ENCODE measurements at places on chromosomes 12 and 14. TPM values are rescaled to one million over a fixed set of nuclear protein-coding genes. Genes with fewer than 3 reads are reported as not detected.

- H3K27me3 ChIP-seq = no peaks in the 10 kb centered on the region
- no peak for DNase-seq
- H3K27ac ChIP-seq = no peak overlapping the region
- no peaks in the 10 kb centered on the region for H3K4me1 ChIP-seq
These were observed 97.2 kb downstream of the ZC3H14 start for GRCh38 chr14:88660056-88660455.

DNA sequence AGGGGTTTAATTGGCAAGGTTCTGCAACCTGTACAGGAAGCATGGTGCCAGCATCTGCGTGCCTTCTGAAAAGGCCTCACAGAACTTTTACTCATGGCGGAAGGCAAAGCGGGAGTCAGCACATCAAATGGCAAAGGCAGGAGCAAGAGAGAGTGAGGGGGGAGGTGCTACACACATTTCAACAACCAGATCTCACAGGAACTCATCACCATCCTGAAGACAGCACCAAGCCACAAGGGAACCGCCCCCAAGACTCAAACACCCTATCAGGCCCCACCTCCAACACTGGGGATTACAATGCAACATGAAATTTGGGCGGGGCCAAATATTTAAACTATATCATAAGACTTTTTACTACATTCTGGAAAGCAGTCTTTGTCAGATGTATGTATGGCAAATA lies 38.0 kb upstream of the FKBP4 start:
- DNase-seq = no peak
- no peaks in the 10 kb centered on the region for H3K36me3 ChIP-seq
- H3K27ac ChIP-seq = no peak overlapping the region
- H3K4me3 ChIP-seq = no peak overlapping the region

DNA sequence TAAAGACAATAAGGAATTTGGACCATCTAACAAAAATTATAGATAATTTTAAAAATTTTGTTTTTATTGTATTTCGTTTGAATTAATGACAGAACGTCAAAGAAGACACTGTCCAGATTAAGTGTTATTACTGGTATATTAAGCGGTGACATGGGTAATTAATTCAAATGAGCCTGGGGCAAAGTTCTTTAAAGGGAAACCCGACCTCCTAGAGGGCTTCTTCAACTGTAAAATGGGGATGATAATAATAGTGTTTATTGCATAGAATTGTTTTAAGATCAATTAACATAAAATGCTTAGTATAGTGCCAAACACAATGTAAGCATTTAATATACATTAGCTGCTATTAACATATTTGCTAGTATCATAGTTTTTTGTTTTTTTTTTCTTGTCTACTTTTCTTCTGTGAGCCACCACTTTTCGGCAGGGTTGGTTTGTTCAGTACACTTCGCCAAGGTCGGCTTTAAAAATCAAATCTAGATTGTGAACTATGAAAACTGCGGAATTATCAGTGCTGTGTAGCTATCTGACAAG lies 514 bp upstream of the LARP4 start:
- no peaks in the 10 kb centered on the region for H3K27me3 ChIP-seq
- H3K27ac ChIP-seq = peak overlapping the region; percentile 97
- peak overlapping the region; percentile 69 for H3K4me3 ChIP-seq
- H3K36me3 ChIP-seq = no peaks in the 10 kb centered on the region
- no peak for DNase-seq

C12orf54 gene
- not detected for total RNA-seq

- H3K36me3 ChIP-seq = peaks cover 91% of the 10 kb centered on the region
- DNase-seq = no peak
- H3K4me3 ChIP-seq = no peak overlapping the region
- H3K27me3 ChIP-seq = no peaks in the 10 kb centered on the region
These were observed 12.8 kb downstream of the CFAP73 start for GRCh38 chr12:113162102-113163029.

DNA sequence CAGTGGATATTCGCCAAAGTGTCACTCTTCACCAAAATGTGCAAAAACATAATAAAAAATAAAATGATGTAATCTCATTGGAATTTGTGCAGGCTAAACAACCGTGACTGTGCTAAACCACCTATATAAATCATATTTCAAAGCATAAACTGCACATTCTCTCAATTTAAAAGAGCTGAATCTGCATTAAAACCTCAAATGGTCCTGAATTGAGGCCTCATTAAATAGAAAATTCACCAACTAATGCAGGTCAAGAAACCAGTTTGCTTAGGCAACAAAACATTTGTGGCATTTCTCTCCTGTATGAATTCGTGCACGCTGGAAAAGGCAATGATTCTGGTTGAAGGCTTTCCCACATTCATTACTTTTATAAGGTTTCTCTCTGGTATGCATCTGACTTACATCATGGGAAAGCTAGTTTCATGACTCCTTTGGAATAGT lies 80.1 kb upstream of the IFNG-AS1 start:
- no peak overlapping the region for H3K4me3 ChIP-seq
- DNase-seq = no peak
- H3K27ac ChIP-seq = peak overlapping the region; percentile 85
- no peaks in the 10 kb centered on the region for H3K4me1 ChIP-seq
- H3K36me3 ChIP-seq = no peaks in the 10 kb centered on the region

DPF3 gene
- 14.7 TPM for total RNA-seq

- DNase-seq = no peak
- H3K4me3 ChIP-seq = no peak overlapping the region
- no peaks in the 10 kb centered on the region for H3K27me3 ChIP-seq
These were observed 142.8 kb downstream of the PAWR start for GRCh38 chr12:79547735-79548609.

DNA sequence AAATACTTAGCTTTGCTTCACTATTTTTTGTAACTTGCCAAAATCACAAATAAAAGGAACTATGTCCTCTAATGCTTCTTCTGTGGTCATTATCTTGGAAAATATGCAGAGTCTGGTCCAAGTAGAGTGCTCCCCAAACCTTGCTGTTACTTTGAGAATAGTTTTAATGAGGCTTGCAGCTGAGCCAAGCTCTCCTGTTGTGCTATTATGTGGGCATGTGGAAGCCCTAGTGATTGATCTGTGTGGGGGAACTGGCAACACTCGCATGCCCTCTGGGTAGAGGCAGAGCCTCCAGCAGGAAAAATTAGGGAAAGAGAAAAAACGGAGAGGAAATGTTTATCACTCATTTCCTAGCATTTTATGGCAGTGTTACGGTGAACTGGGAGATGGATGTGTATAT lies 473.1 kb downstream of the EGLN3 start:
- no peak for DNase-seq
- no peaks in the 10 kb centered on the region for H3K4me1 ChIP-seq
- H3K4me3 ChIP-seq = no peak overlapping the region
- H3K27ac ChIP-seq = no peak overlapping the region
- H3K36me3 ChIP-seq = no peaks in the 10 kb centered on the region

DCAF11 gene
- total RNA-seq = 54.1 TPM

B4GALNT3 gene
- 29.0 TPM for total RNA-seq

DNA sequence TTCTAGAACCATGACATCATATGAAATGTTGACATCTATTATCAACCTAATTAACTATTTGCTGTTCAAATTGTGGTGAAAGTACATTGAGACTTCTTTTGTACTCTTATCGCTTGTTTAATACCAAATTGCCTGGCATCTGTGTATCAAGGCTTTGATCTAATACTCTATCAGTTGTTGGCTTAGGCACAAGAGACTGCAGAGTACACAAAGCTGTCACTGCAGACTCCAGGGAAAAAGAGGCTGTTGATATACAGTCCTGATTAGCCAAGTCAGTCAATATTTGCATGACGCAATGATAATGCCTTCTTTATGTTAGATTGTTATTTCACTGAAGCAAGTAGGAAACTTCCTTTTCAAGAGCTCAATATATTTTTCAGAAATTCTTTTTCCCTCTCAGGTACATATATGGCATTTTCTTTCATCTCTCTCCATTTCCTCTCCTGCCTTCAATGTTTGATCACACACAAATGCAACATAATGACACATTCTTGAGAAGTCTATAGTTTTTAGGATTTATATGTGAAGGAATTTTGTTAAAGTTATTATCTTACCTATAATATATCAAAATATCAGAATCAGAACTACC lies 32.3 kb upstream of the PTCSC3 start:
- H3K4me1 ChIP-seq = no peaks in the 10 kb centered on the region
- no peaks in the 10 kb centered on the region for H3K36me3 ChIP-seq
- no peak overlapping the region for H3K4me3 ChIP-seq
- no peak overlapping the region for H3K27ac ChIP-seq

DNA sequence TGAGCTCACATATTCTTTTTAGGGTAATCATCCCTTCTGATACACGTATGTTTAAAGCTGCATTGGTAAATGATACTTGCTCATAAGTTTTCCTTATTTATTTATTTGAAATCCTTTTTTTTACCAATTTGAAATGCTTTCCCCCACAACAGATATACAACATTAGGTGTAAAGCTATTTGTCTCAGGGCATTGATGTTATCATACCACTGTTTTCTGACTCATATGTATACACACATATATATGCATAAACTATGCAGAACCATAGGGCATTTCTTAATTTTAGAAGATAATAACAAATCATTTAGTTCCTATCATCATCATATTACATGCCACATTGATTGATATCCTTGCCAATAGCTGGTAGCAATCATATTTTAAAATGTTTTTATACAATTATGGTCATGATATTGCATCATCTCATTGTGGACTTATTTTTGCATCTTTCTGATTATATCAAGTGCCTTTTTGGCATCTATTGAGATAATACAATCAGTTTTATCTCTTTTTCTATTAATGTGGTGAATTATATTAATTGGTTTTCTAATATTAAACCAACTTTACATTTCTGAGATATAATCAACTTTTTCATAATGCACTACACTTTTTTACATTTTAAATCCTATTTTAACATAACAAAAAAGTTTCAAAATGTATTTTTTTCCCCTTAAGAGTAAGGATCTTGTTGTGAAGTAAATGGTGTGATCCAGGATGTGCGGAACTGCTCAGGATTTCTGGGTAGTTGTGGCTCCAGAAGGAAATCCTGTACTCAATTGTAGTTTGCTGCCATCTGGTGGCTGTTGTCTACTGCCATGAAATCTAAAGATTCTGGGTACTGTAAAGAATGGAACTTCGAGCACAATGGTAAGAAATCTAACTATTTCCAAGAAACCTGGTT lies 16.7 kb downstream of the OR9K2 start:
- H3K27ac ChIP-seq = no peak overlapping the region
- H3K27me3 ChIP-seq = no peaks in the 10 kb centered on the region
- H3K36me3 ChIP-seq = no peaks in the 10 kb centered on the region
- H3K4me3 ChIP-seq = no peak overlapping the region
- no peaks in the 10 kb centered on the region for H3K4me1 ChIP-seq

- H3K4me1 ChIP-seq = no peaks in the 10 kb centered on the region
- DNase-seq = no peak
- H3K27ac ChIP-seq = no peak overlapping the region
- no peaks in the 10 kb centered on the region for H3K27me3 ChIP-seq
These were observed 21.9 kb upstream of the CDCA4 start for GRCh38 chr14:105042813-105043212.

DNA sequence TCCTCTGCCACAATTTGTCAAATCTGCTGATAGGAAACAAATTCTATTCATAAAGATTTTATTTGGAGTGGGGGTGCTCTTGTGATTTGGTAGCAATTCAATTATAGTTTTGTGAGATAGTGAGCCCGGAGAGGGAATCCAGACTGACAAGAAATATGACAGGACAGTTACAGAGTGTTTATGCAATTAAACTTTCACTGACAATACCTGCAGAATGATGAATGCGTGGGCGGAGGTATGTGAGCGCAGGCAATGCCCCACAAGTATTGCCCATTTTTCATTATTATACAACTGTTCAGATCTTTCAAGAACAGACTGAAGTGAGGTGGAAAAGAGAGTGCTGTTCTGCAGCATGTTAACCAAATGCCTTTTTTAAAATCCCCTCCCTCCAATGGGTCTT lies 259.0 kb downstream of the EGLN3 start:
- no peaks in the 10 kb centered on the region for H3K27me3 ChIP-seq
- H3K4me1 ChIP-seq = no peaks in the 10 kb centered on the region
- no peak for DNase-seq
- H3K36me3 ChIP-seq = no peaks in the 10 kb centered on the region
- no peak overlapping the region for H3K27ac ChIP-seq

GRCh38 chr12:104376650-104377513 lies 73.3 kb downstream of the EID3 start:
- no peaks in the 10 kb centered on the region for H3K36me3 ChIP-seq
- no peaks in the 10 kb centered on the region for H3K27me3 ChIP-seq
- no peak overlapping the region for H3K4me3 ChIP-seq
- DNase-seq = no peak
- no peak overlapping the region for H3K27ac ChIP-seq
- H3K4me1 ChIP-seq = no peaks in the 10 kb centered on the region

EID3 gene
- 2.9 TPM for total RNA-seq

GRCh38 chr14:58107947-58108552 lies 44.0 kb downstream of the ARMH4 start:
- H3K4me3 ChIP-seq = no peak overlapping the region
- H3K27me3 ChIP-seq = no peaks in the 10 kb centered on the region
- peaks cover 4% of the 10 kb centered on the region for H3K4me1 ChIP-seq
- DNase-seq = no peak
- H3K27ac ChIP-seq = no peak overlapping the region
- H3K36me3 ChIP-seq = no peaks in the 10 kb centered on the region

SCN8A gene
- 0.19 TPM for total RNA-seq

GRCh38 chr14:34931206-34931605 lies 51.6 kb upstream of the SRP54 start:
- no peak overlapping the region for H3K4me3 ChIP-seq
- no peaks in the 10 kb centered on the region for H3K27me3 ChIP-seq
- no peak overlapping the region for H3K27ac ChIP-seq
- no peaks in the 10 kb centered on the region for H3K4me1 ChIP-seq
- H3K36me3 ChIP-seq = no peaks in the 10 kb centered on the region

DNA sequence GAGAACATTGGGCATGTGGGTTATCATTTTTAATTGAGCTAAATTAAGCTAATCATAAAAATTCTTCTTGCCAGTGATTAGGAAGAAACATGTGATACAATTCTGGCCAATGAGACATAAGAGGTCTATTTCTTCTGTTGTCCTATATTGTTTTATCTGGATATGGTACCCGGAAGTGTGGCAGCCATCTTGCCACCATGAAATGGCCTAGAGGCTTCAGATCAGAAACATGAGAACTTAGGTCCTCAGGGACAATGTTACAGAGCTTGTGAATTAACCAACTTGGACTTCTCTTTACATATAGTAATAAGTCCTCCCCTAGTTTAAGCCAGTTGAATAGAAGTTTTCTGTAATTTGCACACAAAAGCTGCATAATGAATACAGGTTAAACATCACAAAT lies 30.5 kb downstream of the MBIP start:
- no peaks in the 10 kb centered on the region for H3K4me1 ChIP-seq
- no peak overlapping the region for H3K27ac ChIP-seq
- H3K36me3 ChIP-seq = no peaks in the 10 kb centered on the region
- no peak for DNase-seq

GRCh38 chr14:23409475-23409874 lies 1.4 kb upstream of the MYH6 start:
- no peaks in the 10 kb centered on the region for H3K27me3 ChIP-seq
- peak overlapping the region; percentile 84 for H3K27ac ChIP-seq
- H3K36me3 ChIP-seq = peaks cover 44% of the 10 kb centered on the region
- H3K4me3 ChIP-seq = peak overlapping the region; percentile 82
- H3K4me1 ChIP-seq = no peaks in the 10 kb centered on the region

Measured in right atrium auricular region (tissue), 2 donors.